ENCODE measurements at places on chromosomes 7 and 10.

DNA sequence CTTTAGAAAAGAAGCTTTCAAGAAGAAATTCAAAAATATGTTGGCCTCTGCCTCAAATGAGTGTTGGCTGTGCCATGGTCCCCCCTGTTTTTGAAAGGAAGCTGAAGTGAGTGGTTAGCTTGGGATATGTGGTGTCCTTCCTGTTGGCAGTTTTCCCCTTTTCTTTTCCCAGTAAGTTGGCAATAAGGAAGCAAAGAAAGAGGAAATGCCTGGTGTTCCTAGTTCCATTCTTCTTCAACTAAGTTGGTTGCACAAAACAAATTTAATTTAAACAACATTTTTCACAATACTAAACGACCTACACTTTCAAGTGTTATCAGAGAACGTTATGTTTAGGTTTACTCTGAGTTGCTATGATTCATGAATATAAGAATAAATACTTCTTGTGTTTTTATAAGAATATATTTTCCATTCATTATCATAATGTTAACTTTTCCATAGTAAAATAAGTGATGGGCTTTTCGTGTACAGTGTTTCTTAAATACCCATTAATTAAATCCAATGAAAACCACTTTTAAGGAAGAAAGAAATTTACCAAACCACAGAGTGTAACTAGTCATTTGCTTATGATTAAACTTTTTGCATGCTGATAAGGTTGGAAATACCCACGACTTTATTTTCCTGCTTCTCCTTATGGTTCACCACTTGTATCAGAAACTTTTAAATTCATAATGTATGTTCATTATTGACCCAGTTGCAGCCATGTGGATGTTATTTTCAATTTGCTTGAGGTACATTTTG, 7.7 kb downstream of the HDAC9 start:
- DNase-seq = no peak

- no peak for DNase-seq
Observed at GRCh38 chr7:49166441-49166840, 242.1 kb downstream of the CDC14C start.

- no peak for DNase-seq
Observed at GRCh38 chr10:14507176-14507575, 176.5 kb upstream of the FRMD4A start.

DNA sequence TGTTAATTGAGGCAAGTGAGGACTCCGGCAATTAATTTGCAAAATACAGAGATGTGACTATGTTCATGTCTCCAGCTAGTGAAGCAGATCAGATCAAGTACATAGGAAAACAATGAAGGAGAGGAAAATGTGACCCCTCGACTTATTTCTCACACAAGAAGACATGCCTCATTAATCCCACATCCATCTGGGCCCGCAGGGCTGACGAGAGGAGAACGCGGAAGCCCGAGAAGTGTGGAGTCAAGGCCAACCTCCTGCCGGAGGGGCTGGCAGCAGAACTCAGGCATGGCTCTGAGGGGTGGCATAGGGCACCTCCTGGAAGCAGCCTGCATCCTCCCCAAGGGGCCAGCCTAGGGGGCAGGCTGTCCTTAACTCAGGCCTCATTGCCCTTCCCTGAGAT, 54.4 kb downstream of the ZNF503 start:
- DNase-seq = no peak

DNA sequence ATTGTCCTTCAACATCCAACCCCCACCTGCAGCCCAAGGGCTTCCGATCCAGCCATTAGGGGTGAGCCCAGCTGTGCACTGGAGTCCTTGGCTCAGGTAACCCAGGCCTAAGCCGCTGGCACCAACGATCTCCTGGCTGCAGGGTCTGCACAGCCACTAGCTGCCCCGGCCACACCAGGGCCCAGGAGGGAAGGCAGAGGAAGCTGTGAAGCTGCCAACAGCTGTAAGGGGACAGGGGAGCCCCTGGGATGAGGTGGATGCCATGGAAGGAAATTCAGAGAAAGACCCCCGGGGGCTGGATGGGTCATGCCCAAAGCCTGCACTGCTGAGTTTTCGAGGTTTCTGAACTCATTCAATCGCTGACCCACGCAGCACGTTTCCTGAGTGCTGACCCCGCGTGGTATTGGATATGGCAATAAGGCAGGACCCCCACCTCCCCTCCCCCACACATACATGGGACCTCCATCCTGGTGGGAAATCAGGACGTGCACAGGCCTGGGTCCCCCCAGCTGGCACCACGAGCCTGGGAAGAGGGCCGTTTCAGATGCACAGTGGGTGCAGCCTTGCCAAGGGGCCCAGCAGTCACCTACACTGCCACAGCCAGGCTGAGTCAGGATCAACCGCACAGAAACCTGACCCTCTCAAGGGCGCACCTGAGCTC, 170.3 kb downstream of the DIP2C start:
- no peak for DNase-seq

GRCh38 chr10:103986360-103986759, 19.4 kb downstream of the SLK start:
- DNase-seq = no peak

Measured in stimulated activated CD8-positive, alpha-beta memory T cell treated with anti-CD3 and anti-CD28 coated beads, Interleukin-4, amount 100 ng/mL, for 24 hours (primary cell).